AG04449 (cell line): ENCODE measurements at places on chromosomes 11 and 22.

- DNase-seq: no peak
These were observed 15.2 kb upstream of the SLC6A5 start for GRCh38 chr11:20584093-20584774.

DNA sequence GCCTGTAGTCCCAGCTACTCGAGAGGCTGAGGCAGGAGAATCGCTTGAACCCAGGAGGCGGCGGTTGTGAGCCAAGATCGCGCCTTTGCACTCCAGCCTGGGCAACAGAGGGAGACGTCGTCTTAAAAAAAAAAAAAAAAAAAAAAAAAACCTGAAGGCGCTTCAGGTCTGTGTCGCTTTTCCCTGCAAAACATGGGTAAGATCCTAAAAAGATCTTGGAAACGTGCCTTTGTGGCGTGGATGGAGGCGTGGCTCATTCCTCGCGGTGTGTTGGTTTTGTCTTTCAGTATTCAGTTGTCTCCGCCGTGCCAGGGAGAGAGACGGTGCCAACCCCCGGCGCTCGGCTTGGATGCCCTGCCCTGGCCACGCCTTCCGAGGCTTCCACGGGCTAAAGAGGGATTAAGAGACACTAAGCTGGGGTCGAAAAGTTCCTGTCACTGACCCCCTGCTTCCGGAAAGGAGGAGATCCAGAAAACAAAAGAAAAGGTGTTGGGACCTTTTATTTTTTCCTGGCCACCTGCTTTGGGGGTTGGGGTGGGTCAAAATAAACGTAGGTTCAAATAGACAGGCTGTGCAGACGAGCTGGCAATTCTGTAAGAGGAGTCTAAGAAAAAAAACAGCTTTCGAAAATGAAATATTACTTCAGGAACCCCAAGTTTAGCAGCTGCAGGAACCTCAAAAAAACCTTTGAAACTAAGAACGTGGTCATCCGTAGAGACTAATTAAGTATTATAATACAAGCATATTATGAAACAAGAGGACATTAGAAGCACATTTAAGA is 1.1 kb upstream of the SLC35F2 start:
- DNase-seq: no peak

DNA sequence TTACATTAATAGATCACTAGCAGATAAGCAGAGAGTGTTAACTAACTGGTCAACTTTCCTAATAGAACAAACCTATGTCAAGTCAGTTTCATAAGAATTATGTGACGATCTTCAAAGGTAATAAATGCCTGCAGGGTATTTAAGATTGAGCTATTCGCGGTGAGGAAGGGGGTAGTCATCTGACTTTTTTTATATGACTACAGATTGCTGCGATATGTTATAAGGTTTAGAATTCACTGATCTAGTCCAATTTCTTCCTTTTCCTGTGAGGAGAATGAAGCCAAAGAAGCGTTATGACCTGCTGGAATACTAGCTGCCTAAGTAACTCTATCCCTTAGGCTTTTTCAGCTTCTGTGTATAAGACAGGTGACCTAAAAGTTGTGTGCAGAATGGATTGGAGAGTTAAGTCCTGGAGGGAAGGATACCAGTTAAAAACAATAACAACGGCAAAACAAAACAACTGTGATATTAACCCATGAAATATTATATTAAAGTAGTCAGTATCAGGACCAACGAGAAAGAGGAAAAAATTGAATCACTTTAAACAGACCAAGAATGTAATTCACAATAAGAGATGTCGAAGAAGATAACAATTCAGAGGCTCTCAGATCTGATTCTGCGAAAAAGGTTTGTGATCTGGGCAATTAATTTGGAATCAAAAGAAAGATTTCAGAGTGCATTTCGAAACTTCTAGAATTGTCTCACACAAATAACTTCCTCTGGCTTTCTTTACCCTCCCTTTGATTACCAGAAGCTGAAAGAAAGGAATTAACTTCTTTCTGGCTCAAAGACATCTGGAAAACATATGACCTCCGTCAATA is 630 bp downstream of the CASP4 start:
- no peak for DNase-seq

- no peak for DNase-seq
These were observed 22.9 kb downstream of the TNKS1BP1 start for GRCh38 chr11:57301711-57302423.

DNA sequence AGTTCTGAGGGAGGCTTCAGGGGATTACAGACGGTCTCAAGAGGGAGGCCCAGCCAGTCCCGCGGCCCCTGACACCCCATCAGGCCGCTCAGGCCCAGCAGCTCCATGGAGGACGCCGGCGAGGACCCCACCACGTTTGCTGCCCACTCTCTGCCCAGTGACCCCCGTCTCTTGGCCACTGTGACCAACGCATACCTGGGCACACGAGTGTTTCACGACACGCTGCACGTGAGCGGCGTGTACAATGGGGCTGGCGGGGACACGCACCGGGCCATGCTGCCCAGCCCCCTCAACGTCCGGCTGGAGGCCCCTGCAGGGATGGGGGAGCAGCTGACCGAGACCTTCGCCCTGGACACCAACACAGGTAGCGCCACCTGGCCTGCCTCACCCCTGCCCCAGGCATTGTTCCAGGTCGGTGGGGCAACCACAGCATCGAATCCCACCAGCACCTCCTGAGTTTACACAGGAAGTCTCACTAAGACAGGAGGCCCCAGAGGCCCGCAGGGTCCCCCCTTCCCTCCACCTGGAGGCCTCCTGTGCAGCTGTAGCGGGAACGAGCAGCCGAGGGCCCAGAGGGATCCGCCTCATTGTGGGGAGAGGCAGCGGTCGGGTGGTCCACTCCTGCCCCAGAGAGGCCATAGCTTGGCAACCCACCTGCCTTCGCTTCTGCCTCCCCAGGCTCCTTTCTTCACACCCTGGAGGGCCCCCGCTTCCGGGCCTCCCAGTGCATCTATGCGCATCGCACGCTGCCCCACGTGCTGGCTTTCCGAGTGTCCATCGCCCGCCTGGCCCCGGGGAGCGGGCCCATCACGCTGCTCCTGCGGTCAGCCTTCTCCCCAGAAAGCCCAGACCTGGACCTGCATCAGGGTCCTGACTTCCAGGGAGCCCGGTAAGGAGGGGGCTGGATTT is 1.0 kb downstream of the PGGHG start:
- DNase-seq: no peak

DNA sequence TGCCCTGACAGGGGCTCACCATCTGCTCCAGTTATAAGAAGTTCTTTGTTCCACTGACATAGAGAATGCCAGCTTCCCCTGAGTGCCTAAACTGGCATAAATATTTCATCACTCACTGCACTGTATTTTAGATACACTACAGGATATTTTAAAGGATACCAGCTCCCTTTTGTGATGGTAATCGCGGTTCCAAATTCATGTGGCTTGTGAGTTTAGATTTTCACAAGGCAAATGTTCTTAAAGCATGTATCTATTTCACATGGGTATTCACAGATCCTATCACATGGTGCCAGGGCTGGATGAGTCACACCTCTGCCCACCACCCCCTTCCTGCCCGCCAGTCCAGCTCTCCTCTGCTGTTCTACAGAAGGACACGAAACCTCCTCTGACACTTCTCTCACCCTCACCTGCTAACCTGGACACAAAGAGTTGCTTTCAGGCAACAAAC is 105.5 kb downstream of the KCNC1 start:
- DNase-seq: no peak

DNA sequence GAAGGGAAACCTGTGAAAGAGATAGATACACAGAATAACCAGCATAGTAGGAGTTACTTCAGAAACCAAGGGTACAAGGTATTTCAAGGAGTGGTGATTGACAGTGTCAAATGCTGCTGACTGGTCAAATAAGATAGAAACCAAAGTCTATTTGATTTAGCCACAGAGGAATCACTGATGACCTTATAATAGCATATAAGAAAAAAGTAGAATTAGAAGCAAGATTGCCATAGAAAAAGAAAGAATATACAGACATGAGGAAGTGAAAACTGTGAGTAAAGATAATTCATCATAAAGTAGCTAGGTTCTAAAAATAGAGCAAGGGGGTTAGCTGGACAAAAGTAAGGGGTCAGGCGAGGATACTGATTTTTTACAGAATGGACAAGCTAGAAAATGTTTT is 14.2 kb downstream of the ZBTB44 start:
- no peak for DNase-seq
